Right lung (tissue), 10 donors: ENCODE measurements at places on chromosomes 5 and 9. TPM values are rescaled to one million over a fixed set of nuclear protein-coding genes. Genes with fewer than 3 reads are reported as not detected.

Gene RLN2
- 3.2 TPM for polyA plus RNA-seq

Gene SLC1A1
- 7.9 TPM for polyA plus RNA-seq

DNA sequence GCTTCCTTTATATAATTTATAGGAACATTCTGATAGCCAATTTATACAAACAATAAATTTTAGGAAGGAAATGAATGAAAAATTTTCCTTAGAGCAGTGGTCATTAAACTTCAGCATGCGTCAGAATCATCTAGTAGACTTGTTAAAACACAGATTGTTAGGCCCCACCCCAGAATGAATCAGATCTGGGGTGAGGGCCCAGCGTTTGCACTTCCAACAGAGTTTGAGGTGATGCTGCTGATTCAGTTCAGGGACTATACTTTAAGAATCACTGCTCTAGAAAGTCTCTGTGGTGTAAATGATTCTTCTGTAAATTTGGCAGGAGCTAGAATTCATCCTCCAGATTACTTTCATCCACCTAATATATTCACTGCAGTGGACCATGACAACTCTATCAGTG lies 80.4 kb downstream of the SLC12A2 start:
- no peak for DNase-seq

Gene CNTNAP3
- polyA plus RNA-seq: 2.9 TPM

DNA sequence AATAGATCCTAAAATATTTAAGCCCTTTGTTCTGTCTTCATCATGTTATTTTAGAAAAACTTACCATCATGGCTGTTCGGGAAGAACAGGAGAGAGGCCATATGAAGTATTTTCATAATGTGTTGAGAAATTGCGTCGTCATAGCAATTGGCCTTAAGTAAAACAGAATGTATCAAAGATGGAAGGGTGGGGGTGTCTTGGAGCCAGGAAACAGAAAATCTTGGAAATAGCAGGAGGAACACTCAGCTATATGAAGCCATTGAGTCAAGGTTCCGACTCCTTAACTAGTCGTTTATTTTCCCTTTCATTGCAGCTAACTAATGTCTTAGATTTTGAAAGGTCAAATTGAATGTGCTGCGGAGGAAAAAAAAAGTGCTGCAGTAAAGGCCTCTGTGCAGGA lies 1.3 kb downstream of the SPTAN1 start:
- DNase-seq: peak; percentile 73

Gene BTNL3
- 0.10 TPM for polyA plus RNA-seq

Gene LOX
- polyA plus RNA-seq: 29.1 TPM

DNA sequence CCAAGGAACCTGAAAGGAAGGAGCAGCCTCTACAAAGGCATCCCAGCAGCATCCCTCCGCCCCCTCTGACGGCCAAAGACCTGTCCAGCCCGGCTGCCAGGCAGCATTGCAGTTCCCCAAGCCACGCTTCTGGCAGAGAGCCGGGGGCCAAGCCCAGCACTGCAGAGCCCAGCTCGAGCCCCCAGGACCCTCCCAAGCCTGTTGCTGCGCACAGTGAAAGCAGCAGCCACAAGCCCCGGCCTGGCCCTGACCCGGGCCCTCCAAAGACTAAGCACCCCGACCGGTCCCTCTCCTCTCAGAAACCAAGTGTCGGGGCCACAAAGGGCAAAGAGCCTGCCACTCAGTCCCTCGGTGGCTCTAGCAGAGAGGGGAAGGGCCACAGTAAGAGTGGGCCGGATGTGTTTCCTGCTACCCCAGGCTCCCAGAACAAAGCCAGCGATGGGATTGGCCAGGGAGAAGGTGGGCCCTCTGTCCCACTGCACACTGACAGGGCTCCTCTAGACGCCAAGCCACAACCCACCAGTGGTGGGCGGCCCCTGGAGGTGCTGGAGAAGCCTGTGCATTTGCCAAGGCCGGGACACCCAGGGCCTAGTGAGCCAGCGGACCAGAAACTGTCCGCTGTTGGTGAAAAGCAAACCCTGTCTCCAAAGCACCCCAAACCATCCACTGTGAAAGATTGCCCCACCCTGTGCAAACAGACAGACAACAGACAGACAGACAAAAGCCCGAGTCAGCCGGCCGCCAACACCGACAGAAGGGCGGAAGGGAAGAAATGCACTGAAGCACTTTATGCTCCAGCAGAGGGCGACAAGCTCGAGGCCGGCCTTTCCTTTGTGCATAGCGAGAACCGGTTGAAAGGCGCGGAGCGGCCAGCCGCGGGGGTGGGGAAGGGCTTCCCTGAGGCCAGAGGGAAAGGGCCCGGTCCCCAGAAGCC lies 30.8 kb downstream of the CD180 start:
- peak; percentile 84 for DNase-seq

Gene FBP2
- polyA plus RNA-seq: 2.0 TPM

DNA sequence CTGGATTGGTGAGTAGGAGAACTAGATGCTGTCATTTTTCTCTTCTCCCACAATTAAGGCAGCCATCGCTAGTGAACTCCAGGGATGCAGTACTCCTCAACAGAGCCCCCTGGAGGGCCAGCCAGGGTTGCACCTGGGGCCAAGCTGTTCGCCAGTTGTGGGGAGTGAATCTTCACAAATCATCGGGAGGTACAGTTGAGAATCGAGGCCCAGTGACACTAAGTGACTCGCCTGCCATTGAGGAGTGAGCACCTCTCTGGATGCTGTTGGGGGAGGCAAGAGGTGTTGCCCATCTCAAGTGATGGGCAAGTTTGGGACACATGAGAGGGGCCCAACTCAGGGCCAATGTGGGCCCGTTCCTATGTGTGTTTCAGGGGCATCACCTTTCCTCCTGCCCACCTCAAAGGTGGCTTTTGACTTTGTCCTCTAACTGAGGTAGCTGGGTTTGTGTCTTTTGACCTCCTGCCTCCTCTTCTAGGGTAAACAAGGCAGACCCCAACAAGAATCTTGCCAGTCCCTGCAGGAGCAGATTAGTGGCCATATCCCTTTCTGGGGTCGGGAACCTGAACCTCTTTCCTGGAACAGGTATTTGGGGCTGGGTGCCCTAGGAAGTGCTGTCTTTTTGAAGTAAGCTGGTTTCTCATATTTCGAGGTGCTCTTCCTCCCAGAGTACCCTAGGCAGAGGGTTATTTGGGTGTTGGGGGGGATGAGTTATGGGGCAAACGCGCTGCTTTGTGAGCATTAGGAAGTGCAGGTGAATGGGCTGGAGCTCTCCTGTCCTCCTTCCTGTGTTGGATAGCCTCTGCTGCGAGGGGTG lies 181.2 kb downstream of the MACROH2A1 start:
- no peak for DNase-seq

DNA sequence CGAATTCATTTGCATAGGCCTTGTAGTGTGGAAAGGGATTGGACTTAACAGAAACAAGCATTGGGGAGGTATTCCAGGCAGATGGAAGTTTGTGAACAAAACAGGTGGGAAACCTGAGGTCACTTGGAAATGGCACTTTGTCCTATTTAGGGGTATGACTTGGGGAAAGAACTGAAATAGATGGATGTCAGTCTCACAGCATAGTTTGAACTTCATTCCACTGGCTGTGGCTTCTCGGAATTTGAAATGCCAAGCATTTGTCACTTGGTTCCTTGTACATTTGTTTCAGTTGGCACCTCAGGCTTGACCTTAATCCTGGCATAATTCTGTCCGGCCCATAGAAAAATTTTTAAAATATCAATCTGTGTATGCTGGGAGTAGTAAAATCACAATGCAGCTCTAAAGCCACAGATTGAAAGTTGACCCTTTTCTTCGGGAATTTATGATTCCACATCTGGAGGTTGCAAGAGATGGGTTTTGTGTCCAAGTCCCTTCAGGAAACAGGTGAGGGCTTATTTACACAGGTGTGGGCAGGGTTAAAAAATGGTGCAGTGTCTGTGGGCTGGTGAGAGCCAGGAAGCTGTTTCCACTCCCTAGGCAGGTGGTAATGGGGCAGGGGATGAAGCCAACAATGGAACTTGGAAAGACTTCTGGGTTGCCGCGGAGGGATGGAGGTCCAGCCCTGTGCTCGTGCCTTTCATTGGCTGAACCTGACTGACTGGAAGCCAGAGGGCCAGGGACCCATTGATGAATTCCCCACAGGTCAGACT lies 39.2 kb upstream of the PDE8B start:
- no peak for DNase-seq

GRCh38 chr9:80881320-80881719 lies 808.0 kb downstream of the TLE1 start:
- no peak for DNase-seq

DNA sequence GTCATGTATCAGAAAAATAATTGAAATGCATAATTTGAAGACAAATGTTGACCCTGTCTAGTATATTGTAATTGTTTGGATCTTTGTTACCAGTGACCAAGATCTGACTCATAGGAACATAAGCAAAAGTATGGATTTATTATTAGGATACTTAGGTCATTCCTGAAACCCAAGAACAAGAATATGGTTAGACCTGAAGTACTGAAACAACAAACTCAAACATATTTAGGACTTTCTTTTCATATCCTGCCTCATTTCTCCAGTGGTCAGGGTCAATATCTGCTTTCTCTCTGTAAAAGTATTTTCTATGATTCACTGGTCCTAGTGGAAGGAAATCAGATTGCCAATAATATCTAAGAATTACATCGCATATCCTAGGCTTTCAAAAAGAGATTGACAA lies 1937.1 kb upstream of the WWC1 start:
- no peak for DNase-seq

DNA sequence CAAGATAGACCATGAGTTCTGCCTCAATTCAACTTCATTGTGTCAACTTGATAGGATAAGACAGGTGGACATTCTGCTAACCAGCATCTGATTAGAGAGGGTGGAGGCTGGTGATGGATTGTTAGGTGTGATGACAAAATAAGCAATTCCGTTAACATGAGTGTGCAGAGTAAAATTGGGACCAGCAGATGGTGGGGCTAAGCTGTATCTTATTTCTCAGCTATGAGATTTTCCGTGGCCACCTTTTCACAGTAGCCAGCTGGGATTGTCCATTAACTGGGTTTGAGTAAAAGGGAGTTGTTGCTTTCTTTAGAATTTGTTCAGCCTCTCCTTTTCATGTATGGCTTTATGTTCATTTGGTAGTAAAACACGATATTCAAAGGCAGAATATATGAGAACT lies 28.8 kb upstream of the TAL2 start:
- no peak for DNase-seq

Gene CCNJL
- polyA plus RNA-seq: 10.1 TPM
